ENCODE measurements at places on chromosomes 16 and 17.
A peak's percentile ranks its signal among the peaks of the same experiment; 100 is the strongest.

DNA sequence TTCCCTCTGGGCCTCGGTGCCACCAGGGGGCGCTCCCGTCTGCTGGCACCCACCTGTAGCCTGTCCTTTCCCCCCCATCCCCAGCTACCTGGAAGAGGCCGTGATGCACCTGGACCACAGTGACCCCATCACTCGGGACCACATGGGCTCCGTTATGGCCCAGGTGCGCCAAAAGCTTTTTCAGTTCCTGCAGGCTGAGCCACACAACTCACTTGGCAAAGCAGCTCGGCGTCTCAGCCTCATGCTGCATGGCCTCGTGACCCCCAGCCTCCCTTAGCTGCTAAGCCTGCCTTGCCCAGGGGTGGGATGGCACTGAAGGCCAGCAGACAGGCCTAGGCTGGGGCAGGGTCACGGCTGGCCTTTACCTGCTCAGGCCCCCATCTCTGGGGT, 818 bp upstream of the NRN1L start:
- peak; percentile 38 for DNase-seq

- no peak for DNase-seq
Measured at GRCh38 chr16:57635266-57636097, 7.1 kb downstream of the ADGRG1 start.

DNA sequence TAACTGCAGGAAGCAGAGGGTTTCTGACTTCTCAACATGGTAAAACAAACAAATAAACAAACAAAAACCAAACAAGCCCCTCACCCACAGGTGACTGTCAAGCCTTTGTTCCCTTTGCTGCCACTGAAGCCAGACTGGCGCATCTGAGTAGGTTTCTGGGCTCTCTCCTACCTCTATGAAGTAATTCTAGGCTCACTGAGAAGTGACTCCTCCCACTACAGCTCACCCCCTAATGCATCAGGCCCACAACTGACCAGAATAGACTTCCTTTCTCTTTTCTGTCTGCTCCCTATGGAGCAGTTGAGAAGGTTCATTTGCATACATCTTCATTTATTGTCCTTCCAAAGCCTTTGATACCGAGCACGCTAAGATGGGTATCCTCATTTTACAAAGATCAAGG, 77.0 kb upstream of the CCL2 start:
- DNase-seq: no peak

DNA sequence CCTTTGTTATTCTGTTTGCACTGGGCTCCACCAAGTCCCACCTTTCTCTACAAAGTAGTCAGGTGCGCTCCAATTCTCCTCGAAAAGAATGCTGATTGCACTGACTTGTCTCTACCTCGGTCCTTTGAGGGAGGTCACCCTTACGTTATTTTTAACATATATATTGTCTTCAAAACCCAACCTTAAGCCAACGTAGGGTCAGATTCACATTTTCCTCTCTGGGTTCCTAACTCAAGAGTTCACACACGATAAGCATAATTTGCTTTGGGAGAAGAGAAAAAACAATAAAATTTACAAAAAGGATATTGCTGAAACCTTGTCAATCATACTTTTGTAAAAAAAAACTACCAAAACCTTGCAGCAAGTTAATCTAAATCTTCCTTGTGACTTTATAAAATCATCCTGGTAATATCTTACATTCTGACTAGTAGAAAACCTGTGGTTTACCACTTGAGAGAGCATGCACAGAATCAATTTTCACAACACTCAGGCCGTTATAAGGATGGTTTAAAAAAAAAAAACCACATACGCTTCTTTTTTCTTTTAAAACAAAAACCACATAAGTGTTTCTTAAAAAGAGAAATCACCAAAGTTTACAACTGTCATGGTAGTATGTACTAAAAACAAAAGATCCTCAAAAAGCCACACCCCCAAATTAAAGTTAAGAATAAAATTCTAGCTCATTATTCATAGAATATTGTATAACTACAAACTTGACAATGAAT, 72.2 kb upstream of the TRAP1 start:
- no peak for DNase-seq

DNA sequence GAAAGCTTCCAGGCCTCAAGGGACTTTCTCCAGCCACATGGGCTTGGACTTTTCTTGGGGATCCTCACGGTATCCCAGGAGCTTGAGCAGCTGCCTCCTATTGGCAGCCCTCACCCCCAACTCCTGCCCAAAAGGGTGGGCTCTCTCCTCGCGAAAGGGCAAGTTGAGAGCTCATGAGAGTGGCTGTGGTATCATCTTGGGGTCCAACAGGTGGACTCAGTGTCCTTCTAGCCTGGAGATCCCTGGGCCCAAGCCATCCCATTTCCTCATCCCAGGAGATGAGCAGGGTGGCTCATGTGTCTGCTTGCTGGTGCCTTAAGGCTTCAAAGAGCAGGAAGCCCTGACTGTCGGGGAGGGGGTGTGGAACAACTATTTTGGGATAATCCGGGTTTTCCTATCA, 17.7 kb downstream of the TBX4 start:
- DNase-seq: no peak

GRCh38 chr17:82212331-82213250, at the start of gene CCDC57:
Gene CCDC57, minus strand, starts transcription at chr17:82212842. Its CDS starts 10,898 bp downstream, at chr17:82201944.
- peak; percentile 34 for DNase-seq

DNA sequence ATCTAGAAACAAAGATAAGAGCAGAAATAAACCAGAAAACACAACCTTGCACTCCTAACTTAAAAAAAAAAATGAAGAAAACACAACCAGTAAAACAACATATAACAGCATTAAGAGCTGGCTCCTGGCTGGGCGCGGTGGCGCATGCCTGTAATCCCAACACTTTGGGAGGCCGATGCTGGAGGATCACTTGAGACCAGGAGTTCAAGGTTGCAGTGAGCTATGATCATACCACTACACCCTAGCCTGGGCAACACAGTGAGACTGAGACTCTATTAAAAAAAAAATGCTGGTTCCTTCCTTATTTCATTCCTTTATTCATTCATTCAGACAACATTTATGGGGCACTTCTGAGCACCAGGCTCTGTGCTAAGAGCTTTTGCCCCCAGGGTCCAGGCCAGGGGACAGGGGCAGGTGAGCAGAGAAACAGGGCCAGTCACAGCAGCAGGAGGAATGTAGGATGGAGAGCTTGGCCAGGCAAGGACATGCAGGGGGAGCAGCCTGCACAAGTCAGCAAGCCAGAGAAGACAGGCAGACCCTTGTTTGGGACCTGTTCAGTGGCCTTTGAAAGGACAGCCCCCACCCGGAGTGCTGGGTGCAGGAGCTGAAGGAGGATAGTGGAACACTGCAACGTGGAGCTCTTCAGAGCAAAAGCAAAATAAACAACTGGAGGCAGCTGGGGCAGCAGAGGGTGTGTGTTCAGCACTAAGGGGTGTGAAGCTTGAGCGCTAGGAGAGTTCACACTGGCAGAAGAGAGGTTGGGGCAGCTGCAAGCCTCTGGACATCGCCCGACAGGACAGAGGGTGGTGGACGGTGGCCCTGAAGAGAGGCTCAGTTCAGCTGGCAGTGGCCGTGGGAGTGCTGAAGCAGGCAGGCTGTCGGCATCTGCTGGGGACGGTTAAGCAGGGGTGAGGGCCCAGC, 2.6 kb downstream of the STH start:
- DNase-seq: no peak

DNA sequence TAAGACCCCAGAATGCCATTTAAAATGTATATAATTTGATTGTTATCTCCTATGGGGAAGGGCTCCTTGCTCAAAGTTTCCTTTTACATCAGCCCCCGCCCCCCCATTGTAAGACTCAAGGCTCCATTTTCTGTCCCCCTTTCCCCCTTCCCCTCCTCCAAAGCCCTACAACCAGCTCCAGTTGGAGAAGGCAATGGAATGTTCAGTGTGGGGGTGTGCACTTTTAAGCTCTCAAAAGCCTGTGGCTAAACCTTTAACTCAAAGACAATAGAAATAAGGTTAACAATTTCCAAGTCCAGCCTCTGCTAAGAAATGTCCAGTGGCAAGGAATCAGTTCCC, 114.7 kb downstream of the NOG start:
- DNase-seq: no peak

GRCh38 chr16:72199761-72200337, 27.9 kb upstream of the PMFBP1 start:
- DNase-seq: no peak

DNA sequence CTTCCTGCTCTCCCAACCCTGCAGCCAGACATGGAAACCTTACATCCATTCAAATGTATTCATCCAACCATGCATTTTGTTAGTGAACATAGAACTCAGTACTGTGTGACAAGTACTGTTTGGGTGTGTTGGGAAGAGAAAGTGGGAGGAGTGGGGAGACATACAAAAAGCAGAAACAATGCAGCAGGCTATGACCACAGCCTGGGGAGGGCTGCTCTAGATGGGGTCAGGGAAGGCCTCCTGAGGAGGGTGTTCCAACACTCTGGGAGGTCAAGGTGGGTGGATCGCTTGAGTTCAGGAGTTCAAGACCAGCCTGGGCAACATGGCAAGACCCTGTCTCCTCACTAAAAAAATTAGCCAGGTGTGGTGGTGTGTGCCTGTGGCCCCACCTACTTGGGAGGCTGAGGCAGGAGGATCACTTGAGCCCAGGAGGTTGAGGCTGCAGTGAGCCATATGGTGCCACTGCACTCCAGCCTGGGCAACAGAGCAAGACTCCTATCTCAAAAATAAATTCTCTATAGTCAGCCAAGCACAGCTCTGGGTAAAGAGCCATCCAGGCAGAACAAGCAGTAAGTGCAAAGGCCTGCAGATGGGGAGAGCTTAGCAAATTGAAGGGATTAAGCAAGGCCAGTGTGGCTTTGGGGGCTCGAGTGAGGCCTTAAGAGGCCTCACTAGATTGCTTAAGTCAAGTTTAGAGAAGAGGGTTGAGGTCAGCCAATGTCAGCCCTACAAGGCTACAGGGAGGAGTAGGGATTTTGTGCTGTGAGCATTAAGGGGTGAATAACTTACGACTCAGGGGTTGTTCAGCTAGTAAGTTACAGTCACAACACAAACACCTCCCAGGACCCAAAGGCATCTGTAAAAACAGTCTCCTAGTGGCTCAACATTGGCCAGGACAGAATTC, 5.5 kb downstream of the SLC13A2 start:
- no peak for DNase-seq

DNA sequence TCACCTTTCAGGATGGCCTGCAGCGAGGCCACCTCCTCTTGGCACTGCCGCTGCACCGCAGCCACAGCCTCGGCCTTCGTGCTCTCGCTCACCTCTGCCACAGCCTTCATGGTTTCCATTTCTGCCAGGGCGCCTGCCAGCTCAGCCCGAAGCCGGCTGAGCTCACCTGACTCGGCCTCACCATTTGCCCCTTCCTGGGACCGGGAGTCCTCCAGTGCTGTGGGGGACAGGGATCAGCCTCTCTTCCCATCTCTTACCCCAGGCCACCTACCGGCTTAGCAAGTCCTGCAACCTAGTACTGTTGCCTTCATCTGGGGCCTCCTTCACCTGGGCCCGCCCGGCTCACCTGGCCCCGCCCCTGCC, 658 bp downstream of the RABEP2 start:
- no peak for DNase-seq

- DNase-seq: no peak
Measured at GRCh38 chr16:67208154-67208896, 9.4 kb downstream of the ELMO3 start.

GRCh38 chr17:19766421-19767270, 18.5 kb upstream of the ALDH3A1 start:
- DNase-seq: peak; percentile 63

- no peak for DNase-seq
Measured at GRCh38 chr16:67177743-67178699, 5.7 kb downstream of the MATCAP1 start.

DNA sequence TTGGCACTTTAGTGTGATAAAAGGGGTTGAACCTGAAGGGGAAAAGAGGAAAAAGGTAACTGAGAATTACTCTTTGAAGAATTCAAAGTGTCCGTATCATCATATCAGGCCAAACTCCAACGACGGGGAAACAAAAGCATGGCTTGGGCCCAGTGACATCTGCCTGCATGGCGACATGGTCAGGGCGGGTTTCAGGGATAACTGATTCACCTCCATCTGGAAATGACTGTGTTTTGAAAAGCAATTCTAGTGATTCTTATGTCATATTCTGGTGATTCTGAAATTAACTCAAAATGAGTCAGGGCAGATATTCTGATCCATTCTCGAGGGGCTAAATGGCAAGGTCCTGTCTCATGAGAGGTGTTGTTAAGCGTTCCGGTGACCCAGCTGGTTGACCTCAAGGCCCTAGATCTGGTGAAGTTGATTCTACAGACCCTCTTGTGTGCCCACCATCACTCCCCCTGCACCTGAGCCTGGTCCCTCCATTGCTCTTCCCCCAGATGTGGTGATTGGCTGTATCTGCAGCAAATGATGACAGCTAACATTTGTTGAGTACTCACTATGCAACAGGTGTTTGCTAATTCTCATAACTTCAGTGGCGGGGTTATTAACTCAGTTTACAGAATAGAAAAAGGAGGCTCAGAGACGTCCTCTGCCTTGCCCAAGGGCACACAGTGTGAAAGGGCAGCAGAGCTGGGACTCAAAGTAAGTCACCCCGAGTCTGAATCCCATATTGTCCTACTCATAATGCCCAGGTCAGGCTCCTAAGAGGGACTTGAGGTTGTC, 251.8 kb downstream of the MAF start:
- no peak for DNase-seq

- no peak for DNase-seq
Measured at GRCh38 chr17:13931800-13932460, 137.4 kb upstream of the COX10 start.

- DNase-seq: no peak
Measured at GRCh38 chr17:9855036-9855435, 29.3 kb downstream of the GLP2R start.

DNA sequence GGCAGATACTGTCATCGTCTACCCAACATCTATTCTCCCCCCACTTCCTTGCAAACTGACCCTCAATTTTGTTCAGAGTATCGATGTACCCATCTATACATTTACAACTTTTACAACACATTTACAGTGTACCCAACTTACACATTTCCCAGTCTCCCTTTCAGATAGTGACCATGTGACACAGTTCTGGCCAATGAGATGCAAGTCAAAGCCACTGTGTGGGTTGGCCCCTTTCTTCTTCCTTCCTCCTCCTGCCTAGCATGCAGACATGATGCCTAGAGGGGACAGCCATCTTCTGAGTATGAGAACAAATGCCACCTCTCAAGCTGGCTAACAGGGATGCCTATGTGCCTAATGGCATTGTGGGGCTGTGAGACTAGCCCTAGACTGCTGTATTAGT, 11.3 kb upstream of the NFAT5 start:
- DNase-seq: no peak

GRCh38 chr17:81821603-81822311, 11.3 kb downstream of the MCRIP1 start:
- no peak for DNase-seq

- no peak for DNase-seq
Measured at GRCh38 chr16:87303962-87304521, 13.2 kb downstream of the C16orf95 start.

DNA sequence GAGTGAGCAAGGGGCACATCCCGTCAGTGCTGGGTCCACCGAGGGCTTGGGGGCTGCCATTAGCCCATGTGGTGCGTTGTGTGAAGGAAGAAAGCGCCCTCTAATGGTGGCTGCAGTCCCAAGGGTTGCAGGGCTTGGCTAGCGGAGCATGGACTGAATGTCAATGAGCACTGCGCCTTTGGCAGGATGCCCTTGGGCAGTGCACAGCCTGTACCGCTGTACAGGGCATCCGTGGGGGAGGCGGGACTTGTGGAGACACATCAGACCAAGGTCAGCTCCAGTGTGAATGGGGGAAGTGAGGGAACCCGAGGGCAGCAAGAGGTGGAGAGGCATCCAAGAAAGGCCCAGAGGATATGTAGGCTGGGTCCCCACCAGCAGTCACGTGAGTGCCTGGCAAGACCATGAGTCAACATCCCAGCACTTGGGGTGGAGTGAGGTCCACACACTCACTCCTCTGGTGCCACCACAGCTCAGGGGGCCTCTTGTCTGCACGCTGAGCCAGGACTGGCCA, 75.5 kb upstream of the MED9 start:
- no peak for DNase-seq

All from stimulated activated CD8-positive, alpha-beta memory T cell treated with anti-CD3 and anti-CD28 coated beads, Interleukin-4, amount 100 ng/mL, for 4 hours (primary cell).